Pancreas (tissue), 10 donors: ENCODE measurements at places on chromosomes 7 and 10. TPM values are rescaled to one million over a fixed set of nuclear protein-coding genes. Genes with fewer than 3 reads are reported as not detected.

OLAH gene
- not detected for total RNA-seq

MRLN gene
- 1.4 TPM for total RNA-seq

CFAP46 gene
- total RNA-seq: 0.66 TPM

CNPY1 gene
- total RNA-seq: not detected

GPR15LG gene
- total RNA-seq: not detected

CHCHD3 gene
- total RNA-seq: 21.3 TPM

SPDYE3 gene
- total RNA-seq: not detected

STOX1 gene
- 1.1 TPM for total RNA-seq

ASAH2B gene
- total RNA-seq: 1.9 TPM

TMEM270 gene
- total RNA-seq: not detected

CALHM3 gene
- 0.58 TPM for total RNA-seq

CABCOCO1 gene
- not detected for total RNA-seq
